ENCODE measurements at places on chromosomes 11 and 22. TPM values are rescaled to one million over a fixed set of nuclear protein-coding genes. Genes with fewer than 3 reads are reported as not detected.

OR56A1 gene
- total RNA-seq = not detected

SLC6A5 gene
- not detected for total RNA-seq

DRD4 gene
- 1.3 TPM for total RNA-seq

MUC6 gene
- not detected for total RNA-seq

TSKU gene
- not detected for total RNA-seq

GUCD1 gene
- 257 TPM for total RNA-seq

SEZ6L gene
- total RNA-seq = not detected

CD3D gene
- total RNA-seq = 0.79 TPM

TRPM5 gene
- total RNA-seq = not detected

ZBTB16 gene
- 20.6 TPM for total RNA-seq

TSSK2 gene
- not detected for total RNA-seq

IFITM10 gene
- total RNA-seq = 1.1 TPM

CD6 gene
- total RNA-seq = 9.3 TPM

PVALB gene
- total RNA-seq = not detected

KRTAP5-10 gene
- total RNA-seq = 0.27 TPM

PRG3 gene
- not detected for total RNA-seq

OR52I1 gene
- total RNA-seq = not detected

GLYATL1B gene
- total RNA-seq = not detected

CDC42BPG gene
- total RNA-seq = 9.3 TPM

GAS2 gene
- total RNA-seq = 6.5 TPM

CAT gene
- total RNA-seq = 88.8 TPM

SOX6 gene
- 0.61 TPM for total RNA-seq

FDX1 gene
- total RNA-seq = 10.0 TPM

APOL4 gene
- not detected for total RNA-seq

CHST1 gene
- not detected for total RNA-seq

GRK3 gene
- 65.3 TPM for total RNA-seq

FXYD2 gene
- total RNA-seq = 19.5 TPM

NEFH gene
- 0.19 TPM for total RNA-seq

PANX2 gene
- 0.59 TPM for total RNA-seq

TTLL1 gene
- 2.1 TPM for total RNA-seq

OPCML gene
- not detected for total RNA-seq

HEPN1 gene
- not detected for total RNA-seq

KRTAP5-1 gene
- not detected for total RNA-seq

TAGLN gene
- 51.8 TPM for total RNA-seq

SLC22A6 gene
- not detected for total RNA-seq

ANKK1 gene
- 0.89 TPM for total RNA-seq

PDE2A gene
- 2.9 TPM for total RNA-seq

BTBD18 gene
- total RNA-seq = not detected

MUC2 gene
- total RNA-seq = not detected

CCDC90B gene
- 35.2 TPM for total RNA-seq

GAL3ST3 gene
- not detected for total RNA-seq

OR5M8 gene
- total RNA-seq = not detected

MICAL2 gene
- 0.41 TPM for total RNA-seq

IL17REL gene
- total RNA-seq = 0.10 TPM

KCNC1 gene
- not detected for total RNA-seq

SLC25A18 gene
- total RNA-seq = not detected

BCR gene
- 46.4 TPM for total RNA-seq

B4GALNT4 gene
- not detected for total RNA-seq

MRGPRX4 gene
- total RNA-seq = not detected

CDC42EP2 gene
- 1.1 TPM for total RNA-seq

OR4A47 gene
- total RNA-seq = not detected

SLC22A8 gene
- not detected for total RNA-seq

SCN4B gene
- not detected for total RNA-seq

Data from B cell (primary cell).